ENCODE measurements at places on chromosomes 2 and 18.
A peak's percentile ranks its signal among the peaks of the same experiment; 100 is the strongest.

GRCh38 chr18:46265196-46266156 is 161.3 kb downstream of the HAUS1 start:
- DNase-seq, result no peak

DNA sequence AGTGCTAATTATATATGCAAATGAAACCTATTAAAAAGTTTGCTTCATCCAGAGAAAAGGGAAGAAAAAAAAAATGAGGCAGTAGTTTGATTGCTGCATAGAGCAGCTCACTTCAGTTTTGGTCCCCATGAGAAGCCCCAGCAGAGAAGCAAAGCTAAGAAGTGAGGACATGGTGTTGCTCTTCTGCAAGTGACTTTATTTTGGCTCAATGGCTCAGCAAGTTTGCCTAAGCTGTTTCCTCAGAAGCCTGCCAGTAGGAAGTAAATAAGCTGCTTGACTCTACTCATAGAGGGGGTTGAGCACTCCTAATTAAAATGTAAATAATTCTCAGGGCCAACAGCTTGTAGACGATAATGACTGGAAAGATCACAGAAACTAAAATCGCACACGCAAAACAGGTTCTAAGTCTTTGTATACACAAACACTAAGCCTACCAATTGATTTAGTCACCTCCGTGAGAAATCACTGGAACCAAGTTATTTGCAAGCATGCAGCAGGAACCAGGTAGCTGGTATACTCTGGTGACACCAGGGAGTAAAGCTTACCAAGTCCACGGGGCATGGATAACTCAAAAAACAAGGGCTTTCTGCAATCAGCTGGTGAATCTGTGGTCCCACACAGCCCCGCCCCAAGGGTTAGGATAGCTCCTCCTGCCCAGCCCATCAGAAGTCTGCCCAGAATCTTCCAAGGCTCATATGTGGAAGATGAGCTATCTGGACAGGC is 39.7 kb upstream of the NABP1 start:
- no peak for DNase-seq

DNA sequence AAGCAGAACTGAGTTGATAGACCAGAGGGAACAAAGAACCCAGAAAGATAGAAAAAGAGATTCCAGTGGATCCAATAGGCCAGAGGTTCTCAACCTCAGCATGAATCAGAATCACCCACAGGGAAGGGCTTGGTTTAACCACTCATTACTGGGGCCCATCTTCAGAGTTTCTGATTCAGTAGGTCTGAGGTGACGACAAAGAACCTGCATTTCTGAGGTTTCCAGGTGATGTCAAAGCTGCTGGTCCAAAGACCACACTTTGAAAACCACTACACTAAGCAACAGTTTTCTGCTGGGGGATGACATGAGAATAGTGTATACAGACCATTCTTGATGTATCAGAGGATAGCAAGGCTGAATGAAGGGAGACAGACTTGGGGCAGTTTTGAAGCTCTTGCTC is 296.9 kb upstream of the STON1 start:
- no peak for DNase-seq

GRCh38 chr18:50738098-50738757 is 81.6 kb downstream of the MRO start:
- no peak for DNase-seq

DNA sequence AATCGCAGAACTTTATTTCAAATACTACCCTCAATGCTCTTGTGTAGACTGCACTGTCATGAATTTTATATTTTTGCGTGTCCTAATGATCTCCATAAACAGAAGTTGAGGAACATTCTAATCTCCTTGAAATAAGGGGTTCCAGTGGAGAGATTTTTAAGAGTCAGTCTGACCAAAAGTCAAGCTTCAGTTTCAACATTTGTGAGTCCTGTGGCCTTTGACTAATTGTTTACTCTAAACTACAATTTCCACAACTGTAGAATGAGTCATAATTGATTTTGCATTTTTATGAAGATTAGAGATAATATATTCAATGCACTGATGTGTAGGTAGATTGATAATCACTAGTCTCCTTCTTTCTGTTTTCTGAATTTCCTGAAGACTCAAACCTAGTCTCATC is 720.3 kb upstream of the ID2 start:
- DNase-seq, result no peak

DNA sequence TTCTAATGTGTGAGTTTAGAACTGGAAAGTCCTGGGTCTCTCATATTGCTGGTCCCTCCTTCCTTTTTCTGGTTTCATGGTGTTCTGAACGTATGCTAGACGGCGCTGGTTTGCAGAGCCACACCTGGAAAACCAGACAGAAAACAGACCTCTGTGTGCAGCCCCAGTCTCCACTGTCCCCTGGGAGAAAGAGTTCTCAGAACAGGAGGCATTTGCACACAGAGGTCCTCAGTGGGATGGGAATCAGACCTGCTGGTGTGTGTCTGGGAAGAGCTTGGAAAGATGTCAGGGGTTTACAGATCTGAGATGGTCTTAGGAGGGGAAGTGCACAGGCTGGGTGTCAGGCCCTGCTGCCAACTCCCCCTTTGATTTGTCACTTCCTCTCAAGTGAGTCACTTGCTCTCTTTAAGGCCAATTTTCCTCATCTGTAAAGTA is 14.9 kb upstream of the MBP start:
- peak; percentile 69 for DNase-seq

GRCh38 chr2:176533505-176534193 is 264.4 kb downstream of the MTX2 start:
- no peak for DNase-seq

DNA sequence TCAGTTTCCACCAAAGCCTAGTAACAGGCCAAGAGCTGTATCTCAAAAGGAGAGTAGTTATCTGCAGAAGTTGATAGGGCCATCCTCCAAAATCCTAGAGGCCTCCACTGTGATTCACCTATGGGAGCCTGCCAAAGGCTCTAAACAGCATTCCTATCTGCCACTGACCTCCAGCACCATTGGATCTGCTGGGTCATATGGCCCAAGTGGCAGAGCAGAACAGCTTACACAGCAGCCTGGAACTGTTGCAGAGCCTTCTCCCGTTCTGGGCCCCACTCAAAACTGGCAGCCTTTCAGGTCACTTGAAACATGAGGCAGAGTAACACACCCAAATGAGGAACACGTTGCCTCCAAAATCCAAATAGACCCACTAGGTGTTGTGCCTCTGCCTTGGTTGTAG is 345.2 kb upstream of the RND3 start:
- DNase-seq, result no peak

DNA sequence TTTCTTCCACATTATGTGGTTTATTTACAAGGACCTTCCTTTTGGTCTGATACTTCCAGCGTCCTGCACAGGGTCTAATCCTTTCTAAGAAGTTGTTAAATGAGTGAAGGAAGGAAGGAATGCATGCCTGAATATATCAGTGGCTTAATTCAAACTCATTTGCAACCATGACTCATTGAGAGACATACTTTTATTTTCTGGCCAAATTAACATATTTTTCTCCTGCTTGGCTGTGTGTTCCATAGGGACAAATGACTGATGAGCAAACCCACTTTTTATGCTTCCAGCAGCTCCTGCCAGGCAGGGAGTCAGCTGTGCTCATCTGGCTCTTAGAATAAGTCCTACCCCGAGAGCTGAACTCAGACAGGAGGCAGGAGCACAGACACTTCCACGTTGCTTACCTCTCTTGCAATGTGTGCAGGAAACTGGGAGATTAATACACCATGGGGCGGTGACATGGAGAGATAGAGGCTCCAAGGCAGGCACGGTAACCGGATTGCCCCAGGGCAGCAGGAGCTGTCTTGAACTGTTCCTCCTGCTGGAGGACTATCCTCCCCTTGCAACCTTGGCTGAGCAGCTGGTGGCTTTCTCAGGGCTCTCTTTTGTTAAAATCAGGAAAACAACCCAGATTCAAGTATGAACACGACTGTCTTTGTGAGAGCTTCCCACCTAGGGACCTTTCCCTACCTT is 667.5 kb upstream of the HS6ST1 start:
- no peak for DNase-seq

DNA sequence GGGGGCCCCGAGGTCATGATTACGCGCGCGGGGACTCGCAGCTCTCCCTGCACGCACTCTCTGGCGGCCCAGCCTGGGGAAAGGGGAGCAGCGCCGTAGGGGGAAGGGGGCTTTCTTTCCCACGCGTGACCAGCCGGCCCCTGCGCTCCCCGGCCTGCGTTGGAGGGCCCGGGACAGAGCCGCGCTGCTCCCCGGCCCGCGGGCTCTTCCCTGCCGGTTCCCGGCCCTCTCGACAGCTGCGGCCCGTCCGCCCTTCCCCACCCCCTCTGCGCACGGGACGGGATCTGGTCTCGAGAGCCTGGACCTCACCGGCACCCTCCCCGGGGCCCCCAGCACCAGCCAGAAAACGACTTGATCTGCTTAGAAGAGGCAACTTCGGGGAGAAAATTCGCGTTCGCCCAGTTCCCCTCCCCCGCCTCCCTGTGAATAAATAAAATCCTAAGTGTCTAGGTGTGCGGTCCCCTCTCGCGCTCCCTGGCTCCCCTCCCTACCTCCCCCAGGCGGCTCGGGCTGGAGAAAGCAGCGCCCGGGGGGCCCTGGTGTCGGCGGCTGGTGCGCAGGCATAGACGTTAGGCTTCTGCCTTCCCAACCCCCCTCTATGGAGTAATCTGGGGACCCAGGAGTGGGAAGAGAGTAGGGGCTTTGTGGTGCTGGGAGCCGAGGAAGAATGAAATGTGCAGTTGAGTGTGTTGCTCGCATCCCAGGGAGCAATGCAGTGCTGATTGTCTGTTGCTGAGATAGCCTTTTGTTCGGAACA is 803 bp upstream of the FIGN start:
- no peak for DNase-seq

DNA sequence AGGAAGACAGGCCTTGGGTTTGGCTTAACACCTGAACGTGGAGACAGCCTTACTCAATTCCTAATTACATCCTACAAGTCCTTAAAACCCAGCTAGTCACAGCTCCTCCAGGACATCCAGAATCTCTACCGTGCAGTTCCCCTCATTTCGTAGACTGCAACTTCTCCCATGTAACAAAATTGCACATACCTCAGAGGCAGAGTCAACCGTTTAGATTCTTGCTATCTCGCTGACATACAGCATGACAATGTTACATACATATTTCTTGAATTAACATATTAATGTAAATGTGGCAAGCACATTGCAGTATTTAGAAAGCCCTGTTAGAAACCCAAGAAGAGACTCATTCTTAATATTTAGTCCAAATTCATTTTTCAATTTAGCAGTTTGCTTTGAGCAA is 358.7 kb downstream of the SETBP1 start:
- DNase-seq, result no peak

- no peak for DNase-seq
These were observed 64.9 kb downstream of the CDH2 start for GRCh38 chr18:28112056-28112470.

DNA sequence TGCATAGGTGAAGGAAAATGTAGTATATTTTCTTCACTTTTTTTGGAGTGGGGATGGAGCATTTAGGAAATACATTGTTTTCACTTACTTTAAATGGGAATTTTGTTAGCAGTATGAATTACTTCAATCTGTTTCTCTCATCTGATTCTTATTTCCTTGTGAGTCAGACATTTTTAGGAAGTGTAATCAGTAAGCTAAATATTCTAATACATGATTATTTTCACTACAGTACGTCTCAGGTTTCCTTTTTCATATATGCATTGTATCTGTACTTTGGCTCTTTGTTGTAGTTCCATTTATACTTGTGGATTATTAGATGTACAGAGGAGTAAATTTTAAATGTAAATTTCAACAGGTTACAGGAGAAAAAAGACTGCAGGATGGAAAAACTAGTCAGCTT is 27.9 kb downstream of the GPD2 start:
- DNase-seq, result no peak

DNA sequence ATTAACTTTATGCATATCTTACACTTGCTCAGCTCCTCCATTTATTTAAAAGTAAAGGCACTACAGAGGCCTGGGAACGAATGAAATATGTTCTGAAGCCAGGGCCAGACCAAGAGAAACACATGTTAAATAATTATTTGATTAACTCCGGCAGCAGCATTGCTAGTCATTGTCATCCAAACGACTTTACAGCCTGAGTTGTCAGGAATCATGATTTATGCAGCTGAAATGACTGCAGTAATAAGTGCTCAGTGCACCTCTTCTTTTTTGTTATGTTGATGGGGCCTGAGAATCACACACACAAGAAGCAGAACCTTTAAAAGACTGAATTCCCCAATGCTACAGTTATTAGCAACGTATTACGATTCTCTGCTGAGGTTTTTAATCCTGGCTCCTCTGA is 58.9 kb downstream of the EPHA4 start:
- no peak for DNase-seq

- no peak for DNase-seq
These were observed 35.8 kb upstream of the SCLY start for GRCh38 chr2:238024986-238025385.
